Ovary (tissue), 10 donors: ENCODE measurements at places on chromosomes 7 and 10. TPM values are rescaled to one million over a fixed set of nuclear protein-coding genes. Genes with fewer than 3 reads are reported as not detected.

POU6F2 gene
- total RNA-seq = 0.72 TPM

DNA sequence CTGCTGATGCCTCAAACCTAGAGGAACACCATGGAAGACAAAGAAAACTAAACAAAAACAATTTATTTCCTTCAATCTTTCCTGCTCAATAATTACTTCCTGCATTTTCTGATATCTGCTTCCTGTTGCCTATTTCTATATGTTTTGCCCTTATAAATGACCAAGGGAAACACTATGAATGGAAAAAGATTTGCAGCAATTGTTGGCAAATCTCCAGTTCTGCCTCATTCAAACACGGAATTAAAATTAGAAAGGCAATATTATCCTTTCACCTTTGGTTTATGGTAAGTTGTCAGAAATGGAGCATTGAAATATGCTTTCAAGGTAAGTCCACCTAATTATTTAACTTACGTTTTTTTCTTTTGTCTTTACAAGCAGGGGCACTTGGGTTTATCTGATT lies 552.2 kb upstream of the ANKRD30A start:
- no peaks in the 10 kb centered on the region for H3K4me1 ChIP-seq
- H3K36me3 ChIP-seq = no peaks in the 10 kb centered on the region
- DNase-seq = no peak
- no peak overlapping the region for H3K4me3 ChIP-seq

DYDC2 gene
- not detected for total RNA-seq

- H3K36me3 ChIP-seq = no peaks in the 10 kb centered on the region
- no peak overlapping the region for H3K4me3 ChIP-seq
- H3K27ac ChIP-seq = no peak overlapping the region
- no peaks in the 10 kb centered on the region for H3K27me3 ChIP-seq
- no peaks in the 10 kb centered on the region for H3K4me1 ChIP-seq
- no peak for DNase-seq
These were observed 14.8 kb upstream of the LAMB4 start for GRCh38 chr7:108144931-108145330.
